ENCODE measurements at places on chromosomes 2 and 18.

DNA sequence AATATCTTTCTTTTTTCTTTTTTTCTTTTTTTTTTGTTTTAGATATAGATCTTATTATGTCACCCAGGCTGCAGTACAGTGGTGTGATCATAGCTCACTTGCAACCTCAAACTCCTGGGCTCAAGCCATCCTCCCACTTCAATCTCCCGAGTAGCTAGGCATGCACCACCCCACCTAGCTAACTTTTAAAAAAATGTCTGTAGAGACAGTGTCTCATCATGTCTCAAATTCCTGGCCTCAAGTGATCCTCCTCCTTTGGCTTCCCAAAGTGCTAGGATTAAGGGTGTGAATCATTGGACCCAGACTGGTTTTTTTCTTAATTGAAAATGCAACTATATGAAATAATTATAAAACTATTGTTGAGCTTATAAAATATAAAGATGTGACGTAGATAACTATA lies 9.8 kb upstream of the ZCCHC2 start:
- DNase-seq, result no peak

DNA sequence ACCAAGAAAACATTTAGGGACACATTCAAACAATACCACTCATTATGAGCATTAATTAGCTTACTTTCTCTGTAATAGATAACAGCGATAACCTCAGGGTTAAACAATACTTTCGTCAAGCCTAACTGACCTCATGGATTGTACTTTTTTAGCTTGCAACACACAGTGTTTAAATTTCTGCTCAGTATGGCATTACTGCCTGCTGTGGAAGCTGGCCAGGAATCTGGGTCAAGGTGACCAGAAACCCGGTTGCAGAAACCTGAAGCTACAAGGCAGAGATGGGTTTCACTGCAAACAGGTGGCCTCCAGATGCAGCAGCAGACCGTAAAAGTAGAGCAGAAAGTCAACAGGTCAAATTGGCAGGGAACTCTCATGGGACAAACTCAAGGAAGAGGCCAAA lies 123.8 kb upstream of the FHL2 start:
- no peak for DNase-seq

DNA sequence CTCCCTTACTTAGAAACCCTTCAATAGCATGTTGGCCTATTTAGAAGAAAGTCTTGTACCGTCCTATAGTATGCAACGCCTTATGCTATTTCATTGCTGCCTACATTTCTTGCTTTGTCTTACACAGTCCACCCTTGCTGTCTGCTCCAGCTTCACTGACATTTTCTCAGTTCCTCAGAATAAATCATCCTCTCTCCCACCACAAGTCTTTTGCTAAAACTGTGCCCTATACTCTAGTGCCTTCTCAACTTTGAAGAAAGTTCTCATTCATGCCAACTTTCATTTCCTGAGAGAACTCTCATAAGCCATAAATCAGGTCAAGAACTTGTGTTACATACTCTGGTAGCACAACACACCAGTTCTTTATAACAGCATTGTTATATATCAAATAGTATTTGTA lies 54.3 kb upstream of the COL3A1 start:
- DNase-seq, result no peak

- DNase-seq, result no peak
Measured at GRCh38 chr2:201936817-201937216, 96.8 kb upstream of the FZD7 start.

DNA sequence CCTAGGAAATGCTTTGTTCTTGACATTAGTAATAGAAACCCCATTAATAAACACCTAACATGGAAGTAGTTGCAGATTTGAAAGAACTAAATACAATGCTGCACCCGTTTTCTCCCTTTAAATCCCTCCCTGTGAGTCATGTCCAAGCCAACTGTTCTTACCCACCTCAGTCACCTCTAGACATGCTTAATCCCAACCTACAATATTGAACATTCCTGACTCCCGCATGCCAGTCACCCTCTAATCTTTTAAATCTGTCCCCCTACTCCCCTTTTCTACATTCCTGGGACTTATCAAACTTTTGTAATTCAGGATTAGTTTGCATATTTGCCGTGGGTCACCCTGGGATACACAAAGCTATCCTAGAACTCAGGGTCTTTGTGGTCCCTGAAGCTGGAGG lies 374.6 kb downstream of the IRS1 start:
- DNase-seq, result no peak

DNA sequence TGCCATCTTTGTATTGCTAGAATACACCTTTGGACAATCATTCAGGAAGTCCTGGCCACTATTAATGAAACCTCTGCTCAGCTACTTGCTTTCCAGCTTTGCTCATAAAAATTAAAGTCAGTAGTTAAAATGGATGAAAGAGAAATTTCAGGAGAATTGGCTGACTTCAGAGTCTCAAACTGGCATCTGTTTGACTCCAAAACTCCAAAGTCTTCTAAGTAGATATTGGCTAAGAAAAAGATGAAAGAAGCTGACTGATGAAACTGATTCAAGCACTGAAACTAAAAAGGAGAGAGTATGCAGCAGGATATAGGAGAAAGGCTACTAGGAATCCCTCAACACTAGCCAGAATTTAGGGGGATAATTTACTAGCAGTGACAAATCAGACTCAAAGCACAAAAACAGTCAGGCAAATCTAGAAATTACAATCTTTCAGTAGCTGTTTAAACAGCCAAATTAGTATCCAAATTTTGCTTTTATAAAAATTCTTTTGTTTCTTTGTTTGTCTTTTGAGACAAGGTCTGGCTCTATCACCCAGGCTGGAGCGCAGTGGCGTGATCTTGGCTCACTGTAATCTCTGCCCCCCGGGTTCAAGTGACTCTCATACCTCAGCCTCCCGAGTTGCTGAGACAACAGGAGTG lies 52.1 kb upstream of the DTNA start:
- no peak for DNase-seq

- DNase-seq, result peak; percentile 49
Measured at GRCh38 chr2:176457481-176457880, 188.2 kb downstream of the MTX2 start.

DNA sequence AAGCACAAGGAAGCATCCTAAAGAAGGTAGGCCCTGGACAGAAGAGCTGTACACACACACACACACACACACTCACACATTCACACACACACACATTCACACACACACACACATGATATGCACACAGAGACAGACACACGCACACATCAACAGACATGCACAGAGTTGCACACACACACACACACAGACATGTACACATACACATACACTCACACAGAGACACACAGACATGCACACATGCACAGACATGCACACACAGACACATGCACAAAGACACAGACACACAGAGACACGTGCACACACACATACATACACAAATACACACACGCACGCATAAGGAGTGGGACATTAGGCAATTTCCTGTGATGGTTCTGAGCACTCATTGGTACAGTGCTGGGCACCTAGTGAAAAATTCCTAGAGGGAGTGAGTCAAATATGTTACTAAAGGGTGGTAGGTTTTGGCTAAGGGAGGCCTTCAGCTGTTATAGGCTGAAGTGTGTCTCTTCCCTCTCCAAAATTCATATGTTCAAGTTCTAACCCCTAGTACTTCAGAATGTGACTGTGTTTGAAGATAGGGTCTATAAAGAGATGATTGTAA lies 26.4 kb downstream of the THNSL2 start:
- no peak for DNase-seq

- DNase-seq, result no peak
Measured at GRCh38 chr2:62458206-62458641, 47.8 kb downstream of the TMEM17 start.

DNA sequence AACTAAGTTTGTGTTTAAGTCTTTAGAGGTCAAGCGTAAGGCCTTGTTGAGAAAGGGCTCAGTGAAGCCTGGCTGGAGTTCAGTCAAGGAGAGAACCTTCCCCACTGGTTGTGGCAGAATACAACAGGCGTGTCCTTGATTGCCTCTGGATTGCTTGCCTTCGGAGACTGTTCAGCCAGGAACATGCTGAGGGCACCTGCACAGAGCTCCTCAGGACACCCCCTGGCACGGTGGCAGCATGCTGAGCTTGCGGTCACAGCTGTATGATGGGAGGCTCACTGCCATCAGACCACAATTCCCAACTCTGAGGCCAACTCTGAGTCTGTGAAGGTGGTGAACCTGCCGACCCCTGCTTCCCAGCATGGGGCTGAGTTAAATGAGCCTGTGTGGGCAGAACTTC lies 130.0 kb downstream of the LPIN1 start:
- no peak for DNase-seq

DNA sequence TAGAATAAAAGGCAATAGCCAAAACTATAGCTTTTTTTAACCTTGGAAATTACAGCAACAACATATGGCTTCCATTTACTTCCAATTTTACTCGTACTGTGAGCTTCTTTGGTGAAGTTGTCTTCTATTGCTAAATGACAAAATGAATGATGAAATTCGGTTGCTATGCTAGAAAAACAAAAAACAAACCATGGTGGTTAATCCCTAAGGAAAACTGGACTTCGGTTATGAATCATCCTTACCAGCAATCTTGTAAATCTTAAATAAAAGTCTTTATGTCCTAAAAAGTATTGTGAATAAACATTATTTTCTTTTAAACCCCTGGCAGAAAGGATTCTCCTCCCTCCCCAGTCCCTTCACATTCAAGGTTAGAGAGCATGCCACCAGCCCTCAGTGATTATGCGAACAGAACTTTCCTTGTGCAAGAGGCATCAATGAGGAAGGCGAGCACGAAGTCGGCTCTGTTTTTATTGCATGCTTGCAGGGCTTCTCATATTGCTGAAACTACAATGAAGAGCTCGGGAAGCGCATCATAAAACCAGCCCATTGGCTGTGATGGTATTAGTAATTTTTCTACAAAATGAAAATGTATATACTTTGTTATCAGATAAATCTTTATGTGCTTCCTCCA lies 62.9 kb downstream of the ZNF521 start:
- DNase-seq, result peak; percentile 96

DNA sequence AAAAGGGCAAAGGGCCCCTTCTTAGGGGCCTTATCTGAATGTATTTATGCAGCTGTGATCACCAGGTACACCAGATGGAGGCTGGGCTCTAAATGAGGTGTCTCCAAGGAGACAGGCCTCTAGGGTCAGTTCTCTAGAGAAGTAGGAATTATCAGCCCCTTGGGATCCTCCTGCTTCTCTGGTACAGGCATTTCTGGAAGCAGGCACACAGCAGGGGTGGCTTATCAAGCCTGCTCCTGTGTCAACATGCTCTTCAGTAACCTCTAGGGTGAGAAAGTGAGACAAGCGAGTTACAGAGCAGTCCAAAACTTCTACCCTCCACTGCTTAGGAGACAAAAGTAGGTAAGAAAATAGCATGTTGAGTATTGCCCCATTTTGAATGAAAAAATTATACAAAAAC lies 13.8 kb downstream of the TPGS2 start:
- no peak for DNase-seq

DNA sequence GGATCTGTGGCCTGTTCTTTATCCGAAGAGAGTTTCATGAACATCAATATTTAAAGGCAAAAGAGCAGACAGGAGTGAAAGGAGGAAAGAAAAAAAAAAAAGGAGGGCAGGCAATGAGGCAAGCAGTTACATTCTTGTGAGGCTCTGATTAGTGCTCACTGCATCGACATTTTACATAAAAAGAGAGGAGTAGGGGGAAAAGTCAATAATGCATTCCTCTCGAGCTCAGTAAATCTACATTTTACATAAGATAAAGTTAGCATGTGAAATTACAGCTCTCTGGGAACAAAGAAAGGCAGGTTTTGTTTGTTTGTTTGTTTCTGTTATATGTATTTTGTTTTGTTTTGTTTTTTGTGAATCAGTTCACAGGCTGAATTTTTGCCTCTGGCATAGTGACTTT lies 187.1 kb upstream of the ARL4C start:
- no peak for DNase-seq

- no peak for DNase-seq
Measured at GRCh38 chr18:58640891-58641610, 12.2 kb upstream of the ALPK2 start.

- DNase-seq, result peak; percentile 85
Measured at GRCh38 chr18:58362027-58362575, 266.8 kb downstream of the ALPK2 start.

- DNase-seq, result peak; percentile 22
Measured at GRCh38 chr2:147628971-147629421, 215.8 kb upstream of the ACVR2A start.

GRCh38 chr2:241984658-241985057 lies 115.1 kb downstream of the RTP5 start:
- DNase-seq, result no peak

DNA sequence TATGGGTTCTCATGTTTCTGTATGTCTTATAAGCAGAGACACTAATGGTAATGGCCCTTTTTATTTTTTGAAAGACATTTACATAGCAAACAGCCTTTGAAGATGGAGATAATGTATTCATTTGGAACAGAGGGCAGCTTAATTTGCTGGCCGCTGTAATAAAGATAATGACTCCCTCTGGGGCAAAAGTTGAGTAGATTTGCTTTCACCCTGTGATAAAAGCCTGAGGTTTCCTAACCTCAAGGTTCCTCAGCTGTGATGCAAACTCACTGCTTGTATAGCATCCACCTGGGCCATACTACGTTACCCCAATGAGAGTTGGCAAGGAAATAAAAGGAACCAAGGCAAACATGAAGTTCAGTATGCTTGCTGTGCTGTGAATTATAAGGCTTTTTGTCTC lies 54.8 kb downstream of the TEX51 start:
- no peak for DNase-seq

DNA sequence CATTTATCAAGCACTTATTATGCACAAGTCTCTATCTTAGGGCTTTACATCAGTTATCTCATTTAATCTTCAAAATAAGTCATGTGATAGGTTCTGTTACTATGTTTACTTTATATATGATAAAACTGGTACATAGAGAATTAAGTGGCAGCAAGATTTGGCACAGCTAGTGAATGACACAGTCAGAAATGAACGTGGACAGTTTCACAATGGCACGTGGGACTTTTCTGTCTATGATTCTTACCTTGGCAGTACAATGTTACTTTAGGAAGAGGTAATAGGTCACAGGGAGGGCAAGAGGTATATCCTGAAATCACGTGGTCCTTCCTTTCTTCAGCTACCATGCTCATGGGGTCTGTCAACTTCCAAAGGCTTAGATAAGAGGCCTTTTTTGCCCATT lies 53.4 kb downstream of the SLC4A10 start:
- DNase-seq, result no peak

DNA sequence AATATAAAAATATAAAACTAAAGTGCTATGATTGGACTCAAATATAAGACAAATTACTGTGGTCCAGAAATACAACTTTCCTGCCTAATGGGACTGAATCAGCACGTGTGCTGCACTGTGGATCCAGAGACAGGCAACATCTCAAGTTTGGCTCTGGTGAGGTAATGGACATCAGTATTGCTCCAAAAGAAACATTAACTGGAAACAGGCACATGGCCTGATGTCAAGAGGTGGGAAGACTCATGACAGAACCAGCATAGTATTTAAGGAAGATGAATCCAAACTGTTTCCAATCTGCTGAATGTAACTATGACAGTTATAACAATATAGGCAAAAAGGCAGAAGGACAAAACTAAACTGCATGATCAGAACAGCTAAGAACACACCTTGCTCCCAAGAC lies 354.6 kb downstream of the FSIP2 start:
- DNase-seq, result no peak

DNA sequence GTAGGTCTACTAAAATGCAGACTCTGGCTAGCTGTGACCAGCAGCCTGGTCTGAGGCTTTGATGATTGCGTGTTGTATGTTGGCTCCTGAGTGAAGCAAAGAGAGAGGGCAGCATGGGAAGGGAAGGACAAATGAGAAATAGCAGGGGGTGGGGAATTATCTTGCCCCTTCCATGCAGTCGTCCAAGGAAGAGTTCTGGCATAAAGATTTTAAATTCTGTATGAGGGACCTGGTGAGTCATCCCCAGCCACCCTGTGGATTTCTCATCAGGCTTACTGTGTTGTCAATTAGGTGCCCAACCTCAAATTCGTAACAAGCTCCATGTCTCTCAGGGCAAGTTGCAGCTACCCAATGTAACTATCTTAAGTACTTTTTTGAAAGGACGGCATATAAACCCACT lies 72.1 kb upstream of the NOSTRIN start:
- DNase-seq, result peak; percentile 30

Data from fibroblast of skin of scalp (primary cell).